Astrocyte (in vitro differentiated cells and primary cell): ENCODE measurements at places on chromosomes 7 and 10. TPM values are rescaled to one million over a fixed set of nuclear protein-coding genes. Genes with fewer than 3 reads are reported as not detected.
A peak's percentile ranks its signal among the peaks of the same experiment; 100 is the strongest.

- peak overlapping the region; percentile 83 for H3K27ac ChIP-seq
- peak; percentile 13 for DNase-seq
- H3K27me3 ChIP-seq = no peaks in the 10 kb centered on the region
- H3K36me3 ChIP-seq = no peaks in the 10 kb centered on the region
Measured at GRCh38 chr10:116115036-116115641, 157.9 kb downstream of the GFRA1 start.

DNA sequence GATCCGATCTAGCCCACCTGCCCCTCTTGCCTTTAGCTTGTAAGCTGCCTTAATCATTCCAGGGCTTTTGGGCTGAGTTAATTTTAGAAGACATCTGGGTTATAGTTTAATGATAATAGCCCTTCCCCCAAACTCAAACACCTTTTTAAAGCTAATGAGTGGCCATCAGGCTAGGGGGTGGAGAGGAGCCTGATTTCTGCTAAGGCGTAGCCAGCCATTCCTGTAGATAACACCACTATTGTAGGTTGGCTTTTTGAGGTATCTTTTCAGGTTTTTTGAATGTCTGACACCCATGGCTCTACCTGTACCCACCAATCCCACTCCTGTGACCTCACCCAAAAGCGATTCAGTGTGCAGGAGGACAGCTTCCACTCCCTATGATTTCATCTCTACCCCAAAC lies 7.6 kb upstream of the SYPL1 start:
- H3K36me3 ChIP-seq = no peaks in the 10 kb centered on the region
- H3K4me1 ChIP-seq = no peaks in the 10 kb centered on the region
- no peak for DNase-seq
- H3K4me3 ChIP-seq = no peak overlapping the region
- no peaks in the 10 kb centered on the region for H3K27me3 ChIP-seq

DNA sequence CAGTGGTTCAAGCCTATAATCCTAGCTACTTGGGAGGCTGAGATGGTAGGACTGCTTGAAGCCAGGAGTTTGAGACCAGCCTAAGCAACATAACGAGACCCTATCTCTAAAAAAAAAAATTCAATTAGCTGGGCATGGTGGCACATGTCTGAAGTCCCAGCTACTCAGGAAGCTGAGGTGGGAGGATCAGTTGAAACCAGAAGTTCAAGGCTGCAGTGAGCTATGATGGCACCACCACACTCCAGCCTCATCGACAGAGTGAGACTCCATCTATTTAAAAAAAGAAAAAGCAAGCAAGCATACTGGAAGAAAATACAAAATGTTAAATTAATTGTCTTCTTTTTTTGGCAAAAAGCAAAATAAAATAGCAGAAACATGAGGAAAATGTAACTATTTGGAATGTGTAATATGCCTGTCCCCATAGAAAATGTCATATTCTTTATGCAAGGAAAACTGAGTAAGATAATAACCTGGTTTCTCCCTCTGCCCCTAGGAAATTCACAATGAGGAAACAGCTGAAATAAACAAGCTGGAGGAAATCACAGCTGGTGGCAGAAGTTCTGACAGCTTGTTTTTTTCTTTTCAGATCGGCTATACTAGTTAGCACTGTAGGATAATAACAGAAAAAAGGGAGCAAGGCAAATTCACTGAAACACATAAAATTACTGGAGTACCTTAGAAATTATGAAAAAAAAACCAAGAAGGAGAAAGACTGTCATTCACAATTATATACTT lies 48.5 kb downstream of the HERPUD2 start:
- DNase-seq = no peak
- H3K4me3 ChIP-seq = no peak overlapping the region
- no peaks in the 10 kb centered on the region for H3K4me1 ChIP-seq
- no peak overlapping the region for H3K27ac ChIP-seq
- peaks cover 2% of the 10 kb centered on the region for H3K36me3 ChIP-seq

DNA sequence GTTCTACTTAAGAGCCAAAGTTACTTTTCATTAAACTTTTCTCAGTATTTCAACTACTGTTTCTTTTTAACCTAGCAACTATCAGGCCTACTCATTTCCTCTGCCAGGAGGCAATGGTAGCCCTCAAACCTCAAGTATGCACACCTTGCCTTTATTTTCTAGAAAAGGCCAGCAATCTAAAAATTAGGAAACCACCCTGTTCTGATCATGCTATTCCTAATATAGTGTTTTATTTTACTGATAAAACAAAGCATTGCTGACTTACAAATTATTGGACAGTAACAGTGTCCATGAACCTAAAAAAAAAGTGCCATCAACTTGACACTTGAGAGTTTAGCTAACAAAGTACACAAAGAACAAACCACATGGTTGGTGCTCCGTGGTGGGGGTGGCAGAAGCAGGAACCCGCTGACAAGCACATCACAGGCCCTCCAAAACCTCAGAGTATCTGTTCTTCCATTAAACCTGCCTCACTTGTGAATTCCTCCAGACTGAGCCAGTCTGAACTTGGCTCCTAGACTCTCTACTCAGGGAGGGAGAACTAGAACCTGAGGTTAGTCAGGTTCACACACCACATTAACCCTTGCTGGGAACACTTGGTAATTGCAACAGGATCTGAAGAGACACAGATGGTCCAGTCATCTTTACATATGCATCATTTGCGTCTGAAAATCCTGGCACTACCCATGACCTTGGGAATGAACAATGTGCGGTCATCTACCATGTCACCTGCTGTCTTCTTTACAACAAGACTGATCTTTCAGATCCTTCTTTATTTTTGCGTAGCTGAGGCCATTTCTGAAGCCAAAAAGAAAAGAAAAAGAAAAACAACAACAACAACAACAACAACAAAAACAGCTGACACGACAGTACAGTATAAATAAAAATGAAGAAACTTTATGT lies 31.9 kb downstream of the PIP4K2A start:
- no peaks in the 10 kb centered on the region for H3K36me3 ChIP-seq
- no peaks in the 10 kb centered on the region for H3K27me3 ChIP-seq
- no peak overlapping the region for H3K4me3 ChIP-seq
- H3K27ac ChIP-seq = peak overlapping the region; percentile 92
- peak; percentile 91 for DNase-seq

DNA sequence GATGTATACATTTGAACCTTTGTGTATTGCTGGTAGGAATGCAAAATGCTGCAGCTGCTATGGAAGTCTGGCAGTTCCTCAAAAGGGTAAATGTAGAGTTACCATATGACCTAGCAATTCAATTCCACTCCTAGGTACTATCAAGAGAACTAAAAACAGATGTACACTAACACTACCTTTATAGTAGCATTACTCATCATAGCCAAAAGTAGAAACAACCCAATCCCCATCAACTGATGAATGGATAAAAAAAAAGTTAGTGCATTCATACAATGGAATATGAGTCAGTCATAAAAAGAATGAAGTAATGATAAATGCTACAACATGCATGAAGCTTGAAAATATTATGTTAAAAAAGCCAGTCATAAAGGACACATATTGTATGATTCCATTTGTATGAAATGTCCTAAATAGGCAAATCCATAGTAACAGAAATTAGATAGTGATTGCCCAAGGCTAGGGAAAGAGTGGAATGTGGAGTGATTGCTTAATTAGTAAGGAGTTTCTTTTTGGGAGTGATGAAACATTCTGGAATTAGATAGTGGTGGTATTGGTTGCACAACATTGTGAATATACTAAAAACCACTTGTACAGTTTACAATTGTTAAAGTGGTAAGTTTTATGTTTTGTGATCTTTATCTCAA lies 96.4 kb upstream of the AOAH start:
- DNase-seq = peak; percentile 56

GRCh38 chr7:25790963-25791362 lies 361.0 kb upstream of the NFE2L3 start:
- no peaks in the 10 kb centered on the region for H3K36me3 ChIP-seq
- no peak overlapping the region for H3K27ac ChIP-seq
- H3K4me1 ChIP-seq = no peaks in the 10 kb centered on the region
- H3K4me3 ChIP-seq = no peak overlapping the region
- no peak for DNase-seq

DNA sequence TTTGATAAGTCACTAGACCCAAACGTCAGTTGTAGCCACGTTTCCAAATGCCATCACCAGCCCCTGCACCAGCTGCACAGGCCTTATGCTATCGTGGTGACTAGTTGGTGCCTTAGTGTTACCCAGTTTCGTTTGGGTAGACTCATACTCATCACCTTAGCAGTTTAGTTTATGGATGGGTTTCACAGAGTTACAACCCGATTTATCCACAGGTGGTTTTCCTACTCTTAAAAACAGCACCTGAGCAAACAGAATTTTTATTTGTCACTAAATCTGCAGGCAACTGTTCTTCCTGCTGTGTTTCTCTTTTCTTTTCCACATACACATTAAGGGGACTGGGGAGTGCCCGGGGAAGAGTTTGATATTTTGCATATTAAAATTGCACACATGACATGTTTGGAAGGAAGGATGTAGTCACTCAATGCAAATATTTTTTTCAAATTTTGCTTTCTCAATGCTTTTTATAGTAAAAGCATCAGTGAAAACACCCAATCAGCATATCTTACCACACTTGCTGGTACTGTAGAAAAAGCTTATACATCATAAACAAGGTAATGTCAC lies 41.6 kb downstream of the PDSS1 start:
- H3K27ac ChIP-seq = peak overlapping the region; percentile 82
- peaks cover 31% of the 10 kb centered on the region for H3K36me3 ChIP-seq
- DNase-seq = no peak
- H3K27me3 ChIP-seq = no peaks in the 10 kb centered on the region
- H3K4me1 ChIP-seq = peaks cover 5% of the 10 kb centered on the region

- peaks cover 12% of the 10 kb centered on the region for H3K27me3 ChIP-seq
- no peak overlapping the region for H3K4me3 ChIP-seq
- no peak overlapping the region for H3K27ac ChIP-seq
- H3K4me1 ChIP-seq = no peaks in the 10 kb centered on the region
- DNase-seq = no peak
- no peaks in the 10 kb centered on the region for H3K36me3 ChIP-seq
Measured at GRCh38 chr7:142401951-142402350, 144.1 kb upstream of the PRSS58 start.

DNA sequence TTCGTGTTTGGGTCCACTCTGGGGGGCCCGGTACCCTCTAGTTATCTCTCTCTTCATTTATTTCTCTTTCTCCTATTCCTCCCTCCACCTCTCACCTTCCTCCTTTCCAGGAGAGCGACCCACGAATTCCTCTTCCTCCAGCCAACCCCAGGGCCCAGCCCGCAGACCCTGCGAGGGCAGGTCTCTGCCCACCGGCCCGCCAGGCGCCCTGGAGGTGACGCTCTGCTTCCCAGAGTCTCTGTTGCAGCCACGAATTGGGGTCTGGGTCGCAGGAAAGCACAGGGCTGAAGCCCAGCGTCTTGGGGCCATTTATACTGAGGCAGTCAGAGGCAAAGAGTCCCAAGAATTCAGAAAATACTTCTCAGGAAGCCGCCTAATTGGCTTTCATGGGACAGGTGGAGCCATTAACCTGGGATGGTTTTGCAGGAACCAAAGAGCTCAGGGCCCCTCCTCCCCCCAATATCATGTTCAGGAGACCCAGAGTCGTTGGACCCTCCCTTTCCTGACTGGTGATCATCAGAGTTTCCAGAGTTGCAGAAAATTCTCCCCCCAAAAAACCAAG lies 2.7 kb upstream of the EN2 start:
- H3K4me3 ChIP-seq = no peak overlapping the region
- H3K4me1 ChIP-seq = peaks cover 3% of the 10 kb centered on the region
- peaks cover 89% of the 10 kb centered on the region for H3K27me3 ChIP-seq
- DNase-seq = no peak
- no peaks in the 10 kb centered on the region for H3K36me3 ChIP-seq

Gene ARF5
- total RNA-seq = 105 and 111 TPM in 2 replicates

Gene HYCC1
- 78.5 and 79.8 TPM in 2 replicates for total RNA-seq

Gene OR2A42
- not detected in 2 replicates for total RNA-seq

Gene MYH16
- total RNA-seq = 0.11 and 0.24 TPM in 2 replicates

Gene CCDC172
- total RNA-seq = not detected in 2 replicates

Gene ZP3
- 1.4 and 2.6 TPM in 2 replicates for total RNA-seq

Gene DGKI
- total RNA-seq = 6.3 and 7.5 TPM in 2 replicates

Gene FAM25A
- not detected in 2 replicates for total RNA-seq

Gene ZNF722
- not detected in 2 replicates for total RNA-seq

Gene GOLGA7B
- total RNA-seq = 0.16 TPM in 1 of 2 replicates, not detected in the other

Gene WIPF3
- 0.87 and 1.0 TPM in 2 replicates for total RNA-seq

Gene COL28A1
- total RNA-seq = 0.11 TPM in 1 of 2 replicates, not detected in the other

Gene IKZF1
- 0.60 and 0.86 TPM in 2 replicates for total RNA-seq
